ENCODE measurements at places on chromosomes 13 and 19.
A peak's percentile ranks its signal among the peaks of the same experiment; 100 is the strongest.

- no peak for DNase-seq
Observed at GRCh38 chr13:101944521-101944920, 457.3 kb downstream of the FGF14 start.

DNA sequence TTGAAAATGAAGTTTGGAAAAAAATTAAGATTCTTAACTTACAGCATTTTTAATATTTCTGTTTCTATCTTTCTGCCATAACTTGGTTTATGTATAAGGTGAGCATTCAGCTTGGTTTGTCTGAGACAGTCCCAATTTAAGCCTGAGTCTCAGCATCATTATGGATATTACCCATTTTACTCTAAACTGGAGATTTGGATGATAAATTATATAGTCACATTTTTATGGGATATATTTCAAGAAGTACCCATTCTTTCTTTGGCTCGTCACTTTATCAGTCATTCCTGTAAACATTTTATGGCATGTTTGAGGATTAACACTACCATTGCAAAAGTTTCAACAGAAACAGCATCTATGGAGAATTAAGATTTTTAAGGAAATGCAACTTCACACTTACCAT, 1129.0 kb upstream of the PCDH9 start:
- DNase-seq = no peak

GRCh38 chr13:98990701-98991100, 12.8 kb upstream of the DOCK9 start:
- DNase-seq = no peak

DNA sequence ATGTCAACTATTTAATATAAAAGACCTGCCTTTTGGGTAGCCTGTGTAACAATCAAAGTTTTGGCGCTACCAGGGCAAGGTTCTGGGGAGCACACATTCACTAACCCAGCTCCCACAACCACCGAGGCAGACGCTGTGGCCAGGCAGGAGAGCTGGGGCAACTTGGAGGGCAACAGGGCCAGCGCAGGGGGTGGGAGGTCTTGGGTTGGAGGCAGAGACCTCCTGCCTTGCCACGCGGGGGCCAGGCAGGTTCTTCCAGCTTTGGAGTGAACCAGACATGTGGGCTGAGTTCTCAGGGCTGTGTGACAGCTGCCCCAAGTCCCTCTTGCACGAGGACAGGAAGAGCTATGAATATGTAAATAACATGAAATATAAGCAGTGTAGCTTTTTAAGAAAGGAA, 30.3 kb upstream of the MCF2L start:
- no peak for DNase-seq

DNA sequence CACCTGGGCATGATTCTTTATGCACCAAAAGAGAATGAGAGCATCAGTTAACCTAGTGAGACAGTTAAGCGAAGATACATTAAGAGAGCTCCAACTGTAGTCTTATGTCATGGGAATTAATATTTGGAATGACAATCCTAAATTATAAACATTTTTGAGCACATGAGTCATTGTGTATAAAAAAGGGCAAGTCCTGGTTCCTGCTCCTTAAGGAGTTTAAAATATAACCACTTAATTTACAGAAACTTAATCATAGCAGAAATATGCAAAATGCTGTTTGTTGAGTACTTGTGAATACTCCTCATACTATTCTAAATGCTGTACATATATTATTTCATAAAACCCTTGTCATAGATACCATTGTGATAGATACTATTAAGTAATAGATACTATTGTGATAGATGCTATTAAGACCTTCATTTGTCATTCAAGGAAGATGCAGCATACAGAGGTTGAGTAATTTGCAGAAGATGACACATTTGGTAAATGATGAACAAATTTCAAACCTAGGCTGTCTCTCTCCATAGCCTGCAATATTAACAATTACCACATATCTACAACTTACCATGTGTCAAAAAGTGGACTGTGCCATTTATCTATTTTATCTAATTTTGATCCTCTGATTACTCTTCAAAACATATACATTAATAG, 301.0 kb downstream of the TBC1D4 start:
- DNase-seq = no peak

DNA sequence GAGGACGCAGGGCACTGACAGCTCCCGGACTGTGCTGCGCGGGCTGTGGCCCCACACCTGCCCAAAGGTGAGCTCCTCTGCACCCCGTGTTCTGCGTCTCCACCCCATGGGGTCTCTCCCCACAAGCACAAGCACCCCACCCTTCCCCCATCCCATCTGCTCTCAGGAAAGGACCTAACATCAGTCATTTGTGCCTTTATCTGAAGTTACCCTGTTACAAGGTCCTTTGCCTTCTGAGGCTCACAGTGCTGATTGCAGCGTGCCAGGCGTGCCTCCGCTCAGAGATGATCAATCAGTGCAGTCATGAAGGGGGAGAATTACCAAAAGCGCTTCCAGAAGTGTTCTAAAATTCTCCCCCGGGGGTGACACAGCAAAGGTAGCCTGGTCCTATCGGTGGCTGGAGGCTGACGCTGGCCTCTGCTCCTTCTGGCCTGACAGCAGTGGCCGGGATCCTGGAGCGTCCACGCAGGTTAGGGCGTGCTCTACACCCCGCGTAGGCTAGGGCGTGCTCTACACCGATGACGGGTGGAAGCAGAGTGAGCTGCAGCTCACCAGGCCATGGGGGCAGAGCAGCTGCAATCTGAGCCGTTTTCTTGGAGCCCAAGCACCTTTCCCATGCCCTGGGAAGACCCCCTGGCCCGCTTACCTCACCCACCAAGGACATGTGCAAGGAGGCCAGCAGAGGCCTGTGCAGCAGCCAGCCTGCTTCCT, 84.7 kb upstream of the TM9SF2 start:
- DNase-seq = no peak

- DNase-seq = no peak
Observed at GRCh38 chr13:102185375-102185984, 216.4 kb downstream of the FGF14 start.

DNA sequence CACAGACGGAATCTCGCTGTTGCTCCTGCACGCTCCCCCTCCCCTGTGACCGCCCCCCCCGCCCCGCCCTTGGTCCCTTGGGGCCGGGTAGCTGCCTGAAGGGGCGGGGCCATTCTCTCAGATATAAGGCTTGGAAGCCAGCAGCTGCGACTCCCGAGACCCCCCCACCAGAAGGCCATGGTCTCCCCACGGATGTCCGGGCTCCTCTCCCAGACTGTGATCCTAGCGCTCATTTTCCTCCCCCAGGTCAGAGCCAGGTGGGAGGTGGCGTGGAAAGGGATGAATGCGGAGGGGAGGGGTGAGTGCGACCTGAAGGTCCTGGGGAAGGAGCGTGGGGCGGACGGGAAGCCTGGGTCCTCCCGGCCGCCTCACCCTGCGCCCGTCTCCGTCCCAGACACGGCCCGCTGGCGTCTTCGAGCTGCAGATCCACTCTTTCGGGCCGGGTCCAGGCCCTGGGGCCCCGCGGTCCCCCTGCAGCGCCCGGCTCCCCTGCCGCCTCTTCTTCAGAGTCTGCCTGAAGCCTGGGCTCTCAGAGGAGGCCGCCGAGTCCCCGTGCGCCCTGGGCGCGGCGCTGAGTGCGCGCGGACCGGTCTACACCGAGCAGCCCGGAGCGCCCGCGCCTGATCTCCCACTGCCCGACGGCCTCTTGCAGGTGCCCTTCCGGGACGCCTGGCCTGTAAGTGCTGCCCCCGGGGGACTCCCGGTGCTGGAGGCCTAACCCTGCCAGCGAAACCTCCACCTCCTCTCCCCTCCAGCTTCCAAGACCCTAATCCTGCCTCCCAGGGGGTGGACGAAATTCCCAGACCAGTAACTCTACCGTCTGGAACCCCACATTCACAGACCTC, at the start of gene DLL3:
Gene DLL3 (plus strand): TSS at position 150 of the 845 bp plus-strand sequence. CDS start 28 bp downstream, at position 178.
- DNase-seq = peak; percentile 22

DNA sequence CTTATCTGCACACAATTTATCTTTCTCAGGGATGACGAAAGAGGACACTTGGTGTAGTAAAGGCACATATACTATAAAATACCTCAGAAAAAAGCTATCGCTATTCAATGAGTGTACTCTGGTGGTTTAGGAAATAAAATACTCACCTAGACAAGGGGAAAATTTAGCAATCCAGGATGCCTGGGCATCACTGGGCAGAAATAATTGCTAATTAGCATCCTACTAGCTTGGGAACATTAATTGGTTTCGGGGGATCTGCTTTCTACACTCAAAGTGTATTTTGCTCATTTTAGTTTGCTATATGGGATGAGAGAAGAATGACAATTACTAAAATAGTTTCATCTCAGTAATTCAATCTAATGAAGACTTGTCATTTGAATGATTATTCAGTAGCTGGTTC, 60.3 kb downstream of the OLFM4 start:
- DNase-seq = no peak

- DNase-seq = no peak
Observed at GRCh38 chr19:4693471-4694121, 23.5 kb upstream of the MYDGF start.

GRCh38 chr13:49827336-49827735, 34.9 kb upstream of the KPNA3 start:
- DNase-seq = no peak

DNA sequence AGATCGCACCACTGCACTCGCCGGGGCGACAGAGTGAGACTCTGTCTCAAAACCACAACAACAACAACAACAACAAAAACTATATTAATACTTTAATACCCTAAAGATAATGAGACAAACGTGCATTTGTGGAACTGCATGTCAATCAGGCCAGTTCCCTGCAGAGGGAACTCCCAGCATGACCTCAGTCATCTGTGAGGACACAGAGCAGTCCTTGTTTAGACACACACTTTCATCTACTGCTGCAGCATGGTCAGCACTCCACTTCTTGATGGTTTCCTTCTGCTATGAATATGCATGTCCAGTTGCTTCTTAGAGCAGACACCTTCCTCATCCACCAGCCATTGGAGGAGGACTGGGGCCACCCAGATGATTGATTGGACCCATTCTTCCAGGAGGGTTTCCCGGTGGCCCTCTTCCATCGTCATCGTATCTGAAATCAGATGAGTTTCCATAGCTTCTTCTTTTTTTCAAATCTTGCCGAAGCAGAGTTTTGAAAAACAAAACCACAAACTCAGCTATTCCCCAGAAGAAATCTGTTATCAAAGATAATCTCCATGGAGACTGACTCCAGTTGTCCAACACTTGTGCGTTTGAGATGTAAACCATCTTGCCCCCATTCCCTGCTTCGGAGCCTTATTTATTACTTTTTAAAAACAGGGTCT, 26.5 kb downstream of the ZNF607 start:
- DNase-seq = no peak

- DNase-seq = no peak
Observed at GRCh38 chr19:58356766-58357480, 3.6 kb upstream of the A1BG start.

- no peak for DNase-seq
Observed at GRCh38 chr19:30152510-30153291, 210.7 kb downstream of the URI1 start.

DNA sequence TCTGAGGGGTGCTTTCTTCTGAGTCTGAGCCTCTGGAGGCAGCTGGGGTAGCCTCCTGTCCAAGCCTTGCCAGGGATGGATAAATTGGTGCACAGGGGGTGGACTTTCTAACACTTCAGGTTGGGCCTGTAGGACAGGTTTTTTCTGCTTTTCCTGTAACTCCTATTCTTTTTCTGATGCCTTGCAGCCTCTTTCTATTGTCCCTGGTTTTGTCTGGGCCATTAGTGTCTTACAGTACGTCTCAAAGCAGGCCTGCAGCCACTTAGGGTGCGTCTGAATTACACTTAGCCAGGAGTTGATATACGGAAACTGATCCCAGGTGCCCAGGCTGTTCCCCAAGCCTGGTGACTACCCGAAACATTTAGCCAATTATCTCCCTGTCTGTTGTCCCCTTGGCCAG, 213.3 kb upstream of the HTR2A start:
- no peak for DNase-seq

DNA sequence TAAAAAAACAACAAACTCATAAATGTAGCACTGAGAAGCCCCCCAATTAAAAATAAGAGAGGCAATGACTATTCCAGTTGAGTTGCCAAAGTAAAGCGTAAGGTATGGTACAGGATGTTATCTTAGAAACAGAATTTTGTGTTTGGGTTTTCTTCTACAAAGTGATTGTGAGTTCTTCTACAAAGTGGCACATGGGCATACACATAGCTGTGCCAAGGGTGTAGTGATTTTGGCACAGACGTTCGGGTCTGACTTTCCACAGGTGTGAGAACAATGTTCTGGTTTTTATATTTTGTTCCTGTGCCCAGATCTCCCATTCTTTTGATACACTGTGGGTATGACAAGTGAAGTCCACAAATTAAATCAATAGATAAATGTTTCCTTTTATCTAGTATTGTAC, 190.1 kb upstream of the CSNK1A1L start:
- no peak for DNase-seq

DNA sequence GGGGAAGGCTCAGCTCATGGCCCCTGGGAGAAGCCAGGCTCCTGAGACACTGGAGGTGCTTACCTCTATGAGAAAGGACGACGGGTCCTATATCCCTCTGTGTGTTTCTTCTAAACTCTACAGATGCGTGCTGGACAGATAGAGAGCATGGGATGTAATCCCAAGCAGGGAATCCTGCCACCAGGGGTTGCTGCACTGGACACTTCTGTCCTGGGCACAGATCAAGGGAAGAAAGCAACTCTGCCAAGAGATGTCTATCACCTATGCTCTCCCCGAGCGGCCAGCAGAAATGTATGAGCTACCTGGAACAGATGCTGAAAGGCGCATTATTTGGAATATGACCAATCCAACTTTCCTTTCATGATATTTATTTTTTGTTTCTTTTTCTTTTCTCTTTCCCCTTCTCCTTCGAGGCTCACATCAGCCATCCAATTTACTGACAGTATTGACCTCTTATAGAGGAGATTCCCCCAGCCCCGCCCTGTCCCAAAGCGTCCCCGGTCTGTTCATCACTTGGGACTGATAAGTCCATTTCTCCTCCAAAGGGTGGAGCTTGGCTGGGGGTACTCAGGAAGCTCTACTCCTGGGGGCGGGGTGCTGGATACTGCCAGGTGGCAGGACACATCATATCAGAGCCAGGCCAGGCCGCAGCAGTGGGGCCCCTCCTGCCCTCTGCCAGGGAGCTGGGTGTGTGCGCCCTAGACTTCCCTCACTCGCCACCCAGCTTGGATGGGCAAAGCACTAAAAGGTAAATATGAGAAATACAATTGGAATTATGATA, 34.2 kb downstream of the TSHZ3 start:
- no peak for DNase-seq

DNA sequence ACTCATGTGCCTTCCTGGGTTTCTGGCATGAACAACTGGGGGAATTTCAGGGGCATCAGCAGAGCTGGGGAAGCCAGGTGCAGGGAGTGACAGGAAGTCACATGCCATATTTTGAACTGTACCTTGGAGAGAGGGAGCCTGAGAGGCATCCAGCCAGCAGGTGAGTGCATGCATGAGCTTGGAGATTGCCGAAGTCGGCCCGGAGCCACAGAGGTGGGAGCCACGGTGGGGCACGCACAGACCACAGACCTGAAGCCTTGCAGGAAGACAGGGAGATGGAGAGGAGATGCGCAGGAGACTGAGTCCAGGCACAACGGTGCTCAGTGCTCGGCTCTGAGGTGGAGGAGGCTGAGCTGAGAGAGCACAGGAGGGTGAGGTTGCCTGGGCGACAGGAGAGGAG, 55.1 kb downstream of the CDADC1 start:
- DNase-seq = no peak

DNA sequence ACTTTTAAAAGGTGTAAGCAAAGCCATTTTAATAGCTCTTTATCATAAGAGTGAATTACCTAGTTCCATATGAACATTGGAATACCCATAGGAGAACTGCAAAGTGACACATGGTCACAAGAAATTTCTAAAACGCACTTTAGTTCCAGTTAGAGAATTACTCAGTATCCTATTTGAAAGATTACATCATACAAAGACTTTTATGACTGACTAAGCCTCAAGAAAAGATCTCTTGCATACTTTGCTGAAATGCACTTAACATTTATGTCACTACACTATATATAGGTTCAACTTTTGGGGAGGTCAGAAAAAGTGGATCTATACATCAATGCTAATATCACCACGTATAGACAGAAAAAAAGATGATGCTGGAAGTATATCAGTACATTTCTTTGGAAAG, 7.1 kb downstream of the PCDH9 start:
- no peak for DNase-seq
